ENCODE measurements at places on chromosomes 6 and 20.

GRCh38 chr6:2756241-2756640, 5.5 kb upstream of the MYLK4 start:
- no peak for DNase-seq

DNA sequence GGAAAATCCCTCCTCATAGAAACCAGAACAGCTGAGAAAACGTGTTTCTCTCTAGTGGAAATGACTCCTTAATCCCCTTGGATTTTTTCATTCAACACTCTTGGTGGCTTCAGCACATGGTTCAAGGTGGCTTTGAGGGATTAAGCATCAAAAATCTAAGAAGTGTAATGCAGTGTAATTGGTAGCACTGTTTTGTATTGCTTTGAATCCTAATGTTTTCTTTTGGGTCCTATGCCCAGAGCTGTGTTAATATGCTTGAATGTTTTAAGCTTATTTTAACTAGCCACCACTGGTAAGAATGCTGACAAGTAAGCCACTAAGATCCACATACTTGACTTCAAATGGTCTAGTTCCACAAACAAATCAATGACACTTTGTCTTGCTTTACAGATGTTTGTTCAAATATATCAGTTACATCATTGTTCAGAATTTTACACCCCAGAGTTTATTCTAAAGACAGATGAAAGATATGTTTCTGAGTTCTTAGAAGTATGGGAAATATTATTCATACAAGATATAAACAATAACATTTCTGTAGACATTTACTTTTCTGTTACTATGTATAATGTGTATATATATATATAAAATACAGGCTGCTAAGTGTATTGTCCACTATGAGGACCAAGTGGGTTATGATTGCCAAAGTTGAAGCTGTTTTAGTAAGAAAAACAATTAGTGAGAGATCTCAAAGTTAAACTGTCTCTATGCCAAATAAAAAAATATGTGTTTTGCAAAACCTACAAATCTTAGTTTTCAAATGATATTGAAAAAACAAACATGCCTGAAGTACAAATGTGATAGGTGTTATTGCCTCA, 220.8 kb downstream of the OGFRL1 start:
- no peak for DNase-seq

GRCh38 chr20:54774426-54774825, 299.0 kb downstream of the DOK5 start:
- no peak for DNase-seq

DNA sequence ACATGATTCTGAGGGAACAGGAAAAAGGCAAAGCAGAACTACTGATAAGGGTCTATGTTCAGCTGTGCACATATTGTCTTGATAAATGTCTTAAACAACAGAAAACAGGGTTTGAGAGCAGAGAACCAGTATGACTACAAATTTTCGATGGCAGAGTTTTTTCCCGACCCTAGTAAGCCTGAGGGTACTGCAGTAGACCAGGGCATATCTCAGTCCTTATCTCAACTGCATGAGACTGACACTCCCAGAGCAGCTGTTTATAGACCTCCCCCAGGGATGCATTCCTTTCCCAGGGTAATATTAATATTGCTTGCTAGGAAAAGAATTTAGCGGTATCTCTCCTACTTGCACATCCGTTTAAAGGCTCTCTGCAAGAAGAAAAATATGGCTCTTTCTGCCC, 1176.8 kb upstream of the ADGRB3 start:
- DNase-seq: no peak

DNA sequence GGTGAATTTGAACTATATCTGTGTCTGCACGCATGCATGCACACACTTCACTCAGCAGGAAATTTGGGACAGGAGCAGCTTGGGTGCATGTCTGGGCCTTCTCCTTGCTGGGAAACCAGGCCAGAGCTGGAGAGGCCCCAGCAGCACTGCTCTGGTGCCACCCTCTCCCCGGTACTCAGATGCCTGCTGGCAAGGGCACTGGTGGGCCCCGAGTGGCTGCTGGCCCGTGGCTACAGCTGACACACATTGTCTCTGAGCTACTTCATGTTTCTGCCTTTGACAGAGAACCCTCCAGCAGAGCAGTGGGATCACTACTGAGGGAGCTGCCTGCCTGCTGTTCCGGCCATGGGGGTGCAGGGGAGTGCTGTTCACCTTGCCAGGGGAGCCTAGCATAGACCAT, 37.5 kb downstream of the DLGAP4 start:
- DNase-seq: no peak

DNA sequence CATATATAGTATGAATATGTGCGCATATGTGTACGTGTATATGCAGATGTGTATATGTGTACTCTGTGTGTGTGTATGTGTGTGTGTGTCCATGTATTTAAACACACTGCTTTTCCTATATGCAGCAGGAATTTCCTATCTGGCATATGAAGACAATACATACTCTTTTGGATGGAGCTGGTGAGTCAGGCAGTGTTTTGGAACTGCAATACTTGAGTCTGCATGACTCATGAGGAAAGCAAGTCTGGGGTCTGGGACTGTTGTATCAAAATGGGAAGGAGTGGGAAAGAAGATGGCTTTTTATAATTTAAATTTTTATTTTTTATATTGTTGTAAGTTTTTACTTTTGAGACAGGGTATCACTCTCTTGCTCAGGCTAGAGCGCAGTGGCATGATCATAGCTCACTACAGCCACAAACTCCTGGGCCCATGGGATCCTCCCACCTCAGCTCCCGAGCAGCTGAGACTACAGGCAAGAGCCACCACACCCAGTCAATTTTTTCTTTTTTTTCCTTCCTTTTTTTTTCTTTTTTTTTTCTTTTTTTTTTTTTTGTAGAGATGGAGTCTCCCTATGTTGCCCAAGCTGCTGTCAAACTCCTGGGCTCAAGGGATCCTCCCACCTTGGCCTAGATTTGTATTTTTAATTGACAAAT, 72.2 kb downstream of the ATXN1 start:
- DNase-seq: no peak

DNA sequence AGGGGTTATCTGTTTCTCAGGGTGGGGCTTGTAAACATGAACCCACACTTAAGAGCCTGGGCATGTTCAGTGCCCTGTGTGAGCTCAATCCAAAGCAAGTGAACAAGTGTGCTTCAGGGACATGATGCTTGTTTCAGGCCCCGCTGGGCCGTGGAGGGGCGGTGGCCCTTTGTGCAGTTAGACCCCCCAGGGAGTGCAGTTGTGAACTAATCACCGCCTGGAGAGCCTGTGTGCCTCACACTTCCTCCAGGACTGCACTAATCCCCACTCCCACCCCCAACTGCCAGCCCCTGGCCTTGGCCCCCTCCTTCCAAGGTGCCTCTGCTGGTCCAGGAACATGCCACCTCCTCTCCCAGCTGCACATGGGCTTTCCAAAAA, 58.1 kb downstream of the RREB1 start:
- no peak for DNase-seq

- no peak for DNase-seq
These were observed 41.4 kb downstream of the MAP3K5 start for GRCh38 chr6:136750696-136751521.

Data from natural killer cell (primary cell).